Esophagus muscularis mucosa (tissue), 4 donors: ENCODE measurements at places on chromosomes 3 and 15. TPM values are rescaled to one million over a fixed set of nuclear protein-coding genes. Genes with fewer than 3 reads are reported as not detected.

The CFAP91 gene
- 1.5 TPM for total RNA-seq

GRCh38 chr3:136249091-136249490 lies 1.0 kb upstream of the PCCB start:
- no peak for DNase-seq

- DNase-seq = no peak
These were observed 6.1 kb downstream of the GRM2 start for GRCh38 chr3:51712963-51713362.

DNA sequence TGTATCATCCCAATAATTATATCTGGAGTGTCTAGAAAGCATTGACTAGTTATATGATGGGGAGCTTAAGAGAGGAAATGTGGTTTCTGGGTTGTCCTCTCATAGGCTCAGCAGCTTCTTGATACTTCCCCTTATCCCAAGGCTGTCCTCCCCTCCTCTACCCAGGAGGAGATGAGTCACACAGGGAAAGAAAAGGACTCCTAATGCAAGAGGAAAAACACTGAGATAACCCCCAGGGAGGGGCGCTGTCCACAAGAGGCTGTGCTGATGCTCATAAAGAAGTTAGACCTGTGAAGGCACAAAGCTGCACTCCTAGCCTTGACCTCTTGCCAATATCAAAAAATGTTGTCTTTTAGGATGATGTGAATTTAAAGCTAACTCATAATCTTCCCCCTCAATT lies 28.8 kb upstream of the GYG1 start:
- DNase-seq = no peak

GRCh38 chr15:95988574-95988887 lies 342.0 kb upstream of the NR2F2 start:
- DNase-seq = no peak

The CD80 gene
- 1.3 TPM for total RNA-seq

DNA sequence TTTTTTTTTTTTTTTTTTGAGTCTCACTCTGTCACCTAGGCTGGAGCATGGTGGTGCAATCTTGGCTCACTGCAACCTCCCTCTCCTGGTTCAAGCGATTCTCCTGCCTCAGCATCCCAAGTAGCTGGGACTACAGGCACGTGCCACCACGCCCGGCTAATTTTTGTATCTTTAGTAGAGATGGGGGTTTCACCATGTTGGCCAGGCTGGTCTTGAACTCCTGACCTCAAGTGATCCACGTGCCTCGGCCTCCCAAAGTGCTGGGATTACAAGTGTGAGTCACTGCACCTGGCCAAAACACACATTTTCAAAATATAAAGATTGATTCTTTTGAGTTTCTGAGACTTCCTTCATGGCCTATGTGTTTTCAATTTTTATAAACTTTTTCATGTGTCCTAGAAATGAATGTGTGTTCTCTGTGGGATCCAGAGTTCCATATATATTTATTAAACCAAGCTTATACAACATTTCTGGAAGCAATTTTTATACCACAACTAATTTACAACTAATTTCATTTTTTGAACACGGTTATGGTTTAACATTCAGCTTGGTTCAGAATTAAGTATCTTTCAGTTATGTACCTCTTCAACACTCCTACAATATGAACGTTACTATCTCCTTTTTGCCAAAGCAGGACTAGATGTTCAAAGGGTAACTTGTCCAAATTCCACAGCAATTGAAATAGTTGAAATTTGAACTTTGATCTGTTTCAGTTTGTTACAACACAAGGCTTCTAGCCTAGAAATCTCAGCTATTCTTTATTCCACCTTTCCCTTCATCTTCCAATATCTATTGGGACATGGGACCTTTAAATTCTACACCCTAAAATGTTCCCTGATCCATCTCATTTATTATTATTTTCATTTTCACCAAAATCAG lies 1.5 kb downstream of the ACAD11 start:
- no peak for DNase-seq

- no peak for DNase-seq
These were observed 1.5 kb downstream of the CYP1A1 start for GRCh38 chr15:74723754-74724334.

GRCh38 chr3:69306239-69307185 lies 79.4 kb downstream of the FRMD4B start:
- no peak for DNase-seq

The PP2D1 gene
- total RNA-seq = not detected

DNA sequence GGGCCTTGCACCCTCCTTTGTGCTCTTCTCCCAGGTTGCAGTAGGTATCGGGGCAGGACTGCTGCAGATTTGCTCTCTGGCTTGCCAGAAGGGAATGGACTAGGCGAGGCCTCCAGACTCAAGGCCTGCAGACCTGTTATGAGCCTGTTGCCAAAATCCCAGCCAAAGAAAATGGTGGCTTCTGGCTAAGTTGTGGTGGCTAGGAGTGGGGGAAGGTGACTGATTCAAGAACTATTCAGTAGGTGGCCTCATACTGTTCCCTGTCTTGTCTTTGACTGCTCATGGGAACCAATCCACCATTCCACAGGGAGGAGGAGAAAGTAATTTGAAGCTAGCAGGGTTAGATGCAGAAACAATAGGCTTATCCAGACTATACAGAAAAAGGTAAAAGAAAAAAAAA lies 380.4 kb upstream of the PROK2 start:
- no peak for DNase-seq

DNA sequence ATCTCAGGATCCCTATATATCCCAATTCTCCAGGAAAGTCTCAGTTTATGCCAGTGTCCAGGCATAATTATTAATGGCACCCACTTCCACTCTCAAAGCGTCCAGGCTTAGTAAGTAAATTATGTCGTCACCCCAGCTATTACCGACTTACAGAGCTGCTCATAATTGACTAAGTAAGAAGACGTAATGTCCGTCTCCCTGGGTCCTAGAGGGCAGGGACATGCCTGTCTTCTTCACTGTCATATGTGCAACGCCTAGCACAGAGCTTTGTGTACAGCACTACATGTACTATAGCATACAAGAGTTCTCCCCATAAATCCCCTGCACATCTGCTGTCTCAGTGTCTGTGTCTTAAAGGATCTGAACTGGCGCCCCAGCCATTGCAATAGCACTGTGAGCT lies 23.9 kb upstream of the HRH1 start:
- peak; percentile 79 for DNase-seq

DNA sequence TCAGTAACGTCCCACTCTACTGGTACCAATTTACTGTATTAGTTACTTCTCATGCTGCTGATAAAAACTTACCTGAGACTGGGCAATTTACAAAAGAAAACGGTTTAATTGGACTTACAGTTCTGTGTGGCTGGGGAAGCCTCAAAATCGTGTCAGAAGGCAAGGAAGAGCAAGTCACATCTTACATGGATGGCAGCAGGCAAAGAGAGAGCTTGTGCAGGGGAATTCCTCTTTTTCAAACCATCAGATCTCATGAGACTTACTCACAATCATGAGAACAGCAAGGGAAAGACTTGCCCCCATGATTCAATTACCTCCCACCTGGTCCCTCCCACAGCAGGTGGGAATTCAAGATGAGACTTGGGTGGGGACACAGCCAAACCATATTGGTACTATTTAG lies 908.2 kb upstream of the NR2F2 start:
- DNase-seq = no peak

DNA sequence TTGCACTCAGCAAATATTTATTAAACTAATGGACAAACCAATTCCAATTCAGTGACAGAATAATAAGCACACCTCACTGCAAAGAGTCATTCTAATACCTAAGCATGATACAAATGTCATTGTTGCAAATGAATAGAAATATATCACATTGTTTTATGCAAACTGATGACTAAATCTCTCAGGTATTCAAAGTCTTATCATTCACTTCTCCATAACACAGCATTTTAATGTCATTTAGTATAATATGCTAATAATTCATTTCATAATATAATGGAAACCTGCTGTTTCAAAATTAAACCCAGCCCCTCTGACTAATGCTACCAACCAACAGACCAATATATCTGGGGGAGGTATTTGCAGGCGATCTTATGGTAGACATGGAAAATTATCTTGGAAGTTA lies 71.8 kb downstream of the FGF7 start:
- DNase-seq = no peak

DNA sequence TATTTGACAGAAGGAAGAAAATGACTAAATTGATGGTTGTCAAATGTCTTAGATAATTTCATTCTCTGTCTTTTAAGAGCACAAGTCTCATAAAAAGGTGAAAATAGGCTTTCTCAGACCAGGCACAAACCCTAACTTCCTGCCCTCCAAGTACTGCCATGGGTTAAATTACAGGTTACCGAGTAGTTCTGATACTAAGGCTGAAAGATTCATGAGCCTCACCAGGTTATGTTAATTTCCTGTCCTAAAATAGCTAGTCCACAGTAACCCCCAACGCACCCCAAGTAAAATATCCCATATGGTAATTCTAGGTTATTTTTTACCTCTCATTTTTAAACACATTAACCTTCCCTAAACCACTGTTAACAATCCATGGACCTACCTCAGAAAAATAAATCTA lies 42.0 kb downstream of the GSK3B start:
- no peak for DNase-seq

DNA sequence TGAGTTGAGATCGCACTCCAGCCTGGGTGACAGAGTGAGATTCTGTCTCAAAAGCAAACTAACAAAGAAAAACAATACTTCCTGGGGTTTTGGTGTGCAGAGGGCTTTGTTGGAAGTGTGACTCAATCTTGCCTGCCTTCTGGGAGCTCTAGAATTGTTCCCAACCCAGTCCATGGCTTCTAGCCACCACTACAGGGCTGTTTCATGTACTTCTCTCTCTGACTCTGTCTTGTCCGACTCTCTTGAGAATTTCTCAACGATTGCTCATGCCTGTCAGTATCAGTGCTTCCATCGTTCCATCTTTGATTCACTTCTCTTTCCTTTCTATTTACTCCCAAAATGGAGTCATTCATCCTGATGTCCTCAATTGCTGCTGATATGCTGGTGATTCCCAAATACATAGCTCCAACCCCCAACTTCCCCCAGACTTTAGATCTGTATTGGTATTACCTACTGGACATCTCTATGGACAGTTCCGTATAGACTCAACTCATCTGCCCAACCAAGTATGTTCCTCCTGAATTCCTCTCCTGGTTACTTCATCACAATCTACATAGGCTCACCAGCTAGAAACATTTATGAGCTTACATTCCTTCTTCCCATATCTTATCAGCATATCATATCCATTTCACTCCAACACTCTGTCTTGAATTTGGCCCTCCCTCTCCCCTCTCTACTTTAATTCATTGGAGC lies 1.8 kb upstream of the AP2M1 start:
- DNase-seq = no peak

- no peak for DNase-seq
These were observed 70.8 kb downstream of the ABTB1 start for GRCh38 chr3:127743351-127744252.

DNA sequence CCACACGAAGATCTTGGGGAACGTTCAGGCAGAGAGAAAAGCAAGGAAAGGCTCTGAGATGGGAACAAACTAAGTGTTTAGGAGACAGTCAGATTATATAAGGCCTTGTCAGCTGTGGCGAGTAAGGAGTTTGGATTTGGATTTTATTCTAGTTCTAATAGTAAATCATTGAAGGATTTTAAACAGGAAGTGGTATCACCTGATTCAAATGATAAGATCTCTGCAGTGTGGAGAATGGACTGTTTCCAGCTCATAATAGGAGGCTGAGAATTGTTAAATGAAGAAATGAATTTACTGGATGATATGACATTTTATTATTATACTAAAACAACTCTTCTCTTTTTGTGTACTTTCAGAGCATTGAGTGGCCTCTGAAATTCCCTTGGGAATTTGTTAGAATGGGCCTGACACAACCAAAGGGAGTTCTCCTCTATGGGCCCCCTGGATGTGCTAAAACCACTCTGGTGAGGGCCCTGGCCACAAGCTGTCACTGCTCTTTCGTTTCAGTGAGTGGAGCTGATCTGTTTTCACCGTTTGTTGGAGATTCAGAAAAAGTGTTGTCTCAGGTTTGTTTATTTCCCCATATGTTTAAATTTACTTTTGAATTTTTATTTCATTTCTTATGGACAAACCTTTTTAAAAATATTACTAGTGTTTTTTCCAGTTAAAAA lies 36.0 kb upstream of the GATM start:
- DNase-seq = peak; percentile 12

DNA sequence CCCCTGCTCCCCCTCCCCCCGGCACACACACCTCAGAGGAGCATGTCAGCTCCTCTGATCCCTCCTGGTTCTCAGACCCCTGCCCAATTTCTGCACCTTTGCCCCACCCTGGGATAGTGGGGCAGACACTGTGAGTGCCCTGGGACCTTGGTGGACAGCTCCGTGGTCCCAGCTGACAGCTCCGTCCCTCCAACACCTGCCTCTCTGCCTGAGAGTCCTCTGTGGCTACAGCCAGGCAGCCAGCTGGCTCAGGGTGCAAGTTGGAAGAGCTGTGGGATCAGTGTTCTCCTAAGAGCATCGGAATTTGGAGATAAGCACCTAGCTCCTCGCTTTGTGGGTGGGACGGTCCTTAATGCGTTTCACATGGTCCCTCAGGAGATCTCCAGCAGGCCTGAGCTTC lies 43.7 kb upstream of the PGPEP1L start:
- peak; percentile 70 for DNase-seq

DNA sequence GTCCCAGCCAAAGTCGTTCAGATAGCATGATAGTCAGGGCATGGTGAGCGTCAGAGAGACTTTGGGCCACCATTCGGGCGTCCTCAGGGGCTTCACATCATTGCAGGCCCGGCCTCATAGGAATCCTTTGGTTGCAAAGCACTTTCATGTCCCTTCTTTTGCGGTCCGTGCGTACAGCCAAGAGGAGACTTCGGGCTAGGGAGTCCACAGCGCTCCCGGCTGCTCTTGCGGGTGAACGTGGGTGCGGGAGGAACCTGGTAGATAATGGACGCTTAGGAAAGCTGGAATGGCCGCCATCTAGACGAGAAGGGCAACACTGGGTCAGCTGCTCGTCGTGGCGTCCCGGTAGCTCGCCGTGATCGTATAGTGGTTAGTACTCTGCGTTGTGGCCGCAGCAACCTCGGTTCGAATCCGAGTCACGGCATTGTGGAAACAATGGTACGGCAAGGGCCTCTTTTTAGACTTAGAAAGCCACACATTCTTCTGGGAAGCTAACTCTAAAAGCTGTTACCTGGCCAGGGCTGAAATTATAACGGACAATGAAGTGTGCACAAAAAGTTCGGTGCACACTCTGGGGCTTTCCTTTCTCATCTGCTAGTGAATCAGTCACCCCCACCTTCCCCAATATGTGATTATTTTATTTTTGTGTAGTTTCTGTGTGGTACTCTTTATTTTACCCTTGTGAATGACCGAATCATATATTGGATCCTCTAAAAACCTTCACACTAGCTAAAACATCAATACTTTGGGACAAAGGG lies 13.2 kb upstream of the SHF start:
- peak; percentile 96 for DNase-seq

DNA sequence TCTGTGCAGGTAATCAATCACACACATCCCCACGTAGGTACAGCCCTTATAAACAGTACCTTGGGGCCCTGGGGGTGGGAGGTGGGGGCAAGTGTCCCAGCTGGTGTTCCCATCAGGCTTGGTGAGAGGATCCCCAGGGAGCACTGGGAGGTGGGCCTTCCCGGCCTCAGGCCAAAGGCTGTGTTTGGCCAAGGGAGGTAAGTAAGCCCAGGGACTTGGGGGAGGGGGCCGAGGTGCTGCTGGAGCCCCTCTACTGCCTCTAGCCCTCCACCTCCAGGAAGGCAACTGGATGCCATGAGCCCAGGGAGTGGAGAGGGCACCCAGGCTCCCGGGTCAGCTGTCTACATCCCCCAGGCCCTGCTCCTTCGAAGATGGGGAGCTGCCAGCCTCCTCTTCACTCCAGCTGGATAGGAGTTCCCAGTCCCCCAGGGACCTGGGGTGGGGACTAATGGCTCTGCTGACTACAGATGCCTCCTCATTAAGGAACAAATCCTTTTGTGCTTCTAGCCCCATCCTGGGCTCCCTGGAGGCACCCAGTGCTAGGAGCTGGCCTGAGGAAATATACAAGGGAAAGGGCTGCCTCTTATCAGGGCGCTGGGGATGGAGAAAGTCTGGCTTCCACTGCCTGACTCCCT lies 33.1 kb downstream of the RNU5B-1 start:
- no peak for DNase-seq
